ENCODE measurements at places on chromosomes 13 and 19.

GRCh38 chr13:84810781-84811180 is 928.5 kb upstream of the SLITRK1 start:
- no peak for DNase-seq

- no peak for DNase-seq
These were observed 800.7 kb upstream of the SLITRK5 start for GRCh38 chr13:86870444-86870843.

GRCh38 chr13:48505012-48505411 is 27.9 kb downstream of the RCBTB2 start:
- no peak for DNase-seq

GRCh38 chr19:48398102-48398374 is 4.6 kb downstream of the GRIN2D start:
- DNase-seq = no peak

GRCh38 chr13:78897200-78897599 is 238.2 kb upstream of the OBI1 start:
- DNase-seq = no peak

- DNase-seq = no peak
These were observed 1993.2 kb downstream of the PCDH9 start for GRCh38 chr13:65236841-65237418.
